CD4-positive, CD25-positive, alpha-beta regulatory T cell (primary cell): ENCODE measurements at places on chromosomes 6 and 20.

GRCh38 chr6:24497254-24497970 is 2.6 kb downstream of the ALDH5A1 start:
- DNase-seq = no peak

DNA sequence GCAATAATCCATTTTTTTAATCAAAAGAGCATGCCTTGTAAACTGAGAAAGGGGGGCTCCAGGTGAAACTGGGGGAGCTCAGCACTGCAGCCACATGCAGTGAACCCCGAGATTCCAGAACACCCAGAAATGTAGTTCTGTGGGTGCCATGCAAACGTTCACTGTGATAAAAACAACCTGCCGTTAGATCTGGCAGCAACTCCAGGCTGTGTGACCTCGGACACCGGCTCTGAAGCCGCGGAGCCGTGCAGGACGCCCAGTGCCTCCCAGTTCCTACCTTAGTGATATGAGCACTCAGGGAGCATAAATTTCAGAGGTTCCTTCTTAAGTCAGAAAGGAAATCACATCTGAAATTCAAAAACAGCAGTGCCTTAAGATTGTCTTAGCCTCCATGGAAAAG is 85.4 kb upstream of the THBS2 start:
- no peak for DNase-seq

DNA sequence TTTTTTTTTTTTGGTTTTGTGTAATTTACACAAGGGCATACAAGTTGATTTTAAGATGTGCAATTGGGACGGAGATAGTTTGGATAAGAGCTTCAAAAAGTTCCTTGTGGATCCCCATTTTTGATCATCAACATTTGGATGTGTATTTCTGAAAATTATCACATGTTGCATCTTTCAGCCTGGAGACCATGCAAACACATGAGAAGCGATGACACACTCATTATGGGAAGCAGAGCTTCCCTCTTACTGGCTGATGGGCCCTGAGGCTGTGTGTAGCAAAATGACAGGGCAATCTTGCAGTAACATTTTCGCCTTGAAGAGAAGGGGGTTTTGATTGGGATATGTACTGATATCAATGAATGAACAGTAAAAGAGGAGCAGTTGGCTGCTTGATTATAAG is 22.0 kb upstream of the RIPK1 start:
- no peak for DNase-seq

- no peak for DNase-seq
Observed at GRCh38 chr6:29558439-29559079, 973 bp downstream of the UBD start.

DNA sequence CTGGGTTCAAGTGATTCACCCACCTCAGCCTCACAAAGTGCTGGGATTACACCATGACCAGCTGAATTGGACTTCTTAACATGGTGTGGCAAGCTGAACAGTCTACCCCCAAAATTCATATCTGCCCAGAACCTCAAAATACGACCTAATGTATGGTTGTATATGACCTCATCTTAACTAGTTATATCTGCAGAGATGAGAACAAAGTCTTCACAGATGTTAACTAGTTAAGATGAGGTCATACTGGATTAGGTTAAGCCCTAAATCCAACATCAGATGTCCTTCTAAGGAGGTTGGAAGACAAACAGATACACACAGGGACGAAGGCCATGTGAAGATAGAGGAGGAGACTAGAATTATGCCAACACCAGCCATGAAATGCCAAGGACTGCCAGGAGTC is 102.5 kb downstream of the JPH2 start:
- DNase-seq = no peak

DNA sequence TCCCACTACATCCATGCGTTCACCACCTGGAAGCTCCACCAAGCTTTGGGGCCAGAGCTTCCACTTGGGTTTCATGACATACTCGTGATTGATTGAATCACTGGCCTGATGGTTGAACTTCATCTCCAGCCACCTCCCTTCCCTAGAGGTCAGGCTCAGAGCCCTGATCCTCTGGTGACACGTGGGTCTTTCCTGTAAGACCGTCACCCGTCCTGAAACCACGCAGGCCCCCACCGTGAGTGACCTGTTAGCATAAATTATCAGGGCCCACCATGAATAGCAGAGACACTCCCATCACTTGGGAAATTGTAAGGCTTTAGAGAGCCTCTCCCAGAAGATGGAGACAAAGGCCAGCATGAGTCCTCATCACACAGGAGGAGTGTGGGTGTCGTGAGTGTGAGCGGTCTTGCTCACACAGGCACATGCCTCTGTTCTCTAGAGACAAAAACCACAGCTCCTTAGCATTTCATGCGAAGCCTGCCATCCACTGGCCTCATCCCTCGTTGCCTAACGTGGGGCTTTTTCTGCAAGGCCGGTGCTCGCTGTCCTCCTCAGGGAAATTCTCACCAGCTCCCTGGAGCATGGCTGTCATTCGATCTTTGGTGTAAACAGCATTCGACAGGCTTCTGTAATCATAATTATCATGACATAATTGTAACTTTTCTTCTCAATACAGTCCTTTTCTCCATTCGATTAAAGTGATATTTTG is 65.1 kb upstream of the DUSP22 start:
- DNase-seq = no peak

GRCh38 chr6:46078294-46078693 is 51.5 kb upstream of the ENPP4 start:
- DNase-seq = no peak

- DNase-seq = no peak
Observed at GRCh38 chr6:18551228-18551627, 164.1 kb downstream of the RNF144B start.
